SW 1271 (cell line): ENCODE measurements at places on chromosomes 5 and 9.

GRCh38 chr5:9361835-9362234 lies 184.0 kb downstream of the SEMA5A start:
- DNase-seq = peak; percentile 39

DNA sequence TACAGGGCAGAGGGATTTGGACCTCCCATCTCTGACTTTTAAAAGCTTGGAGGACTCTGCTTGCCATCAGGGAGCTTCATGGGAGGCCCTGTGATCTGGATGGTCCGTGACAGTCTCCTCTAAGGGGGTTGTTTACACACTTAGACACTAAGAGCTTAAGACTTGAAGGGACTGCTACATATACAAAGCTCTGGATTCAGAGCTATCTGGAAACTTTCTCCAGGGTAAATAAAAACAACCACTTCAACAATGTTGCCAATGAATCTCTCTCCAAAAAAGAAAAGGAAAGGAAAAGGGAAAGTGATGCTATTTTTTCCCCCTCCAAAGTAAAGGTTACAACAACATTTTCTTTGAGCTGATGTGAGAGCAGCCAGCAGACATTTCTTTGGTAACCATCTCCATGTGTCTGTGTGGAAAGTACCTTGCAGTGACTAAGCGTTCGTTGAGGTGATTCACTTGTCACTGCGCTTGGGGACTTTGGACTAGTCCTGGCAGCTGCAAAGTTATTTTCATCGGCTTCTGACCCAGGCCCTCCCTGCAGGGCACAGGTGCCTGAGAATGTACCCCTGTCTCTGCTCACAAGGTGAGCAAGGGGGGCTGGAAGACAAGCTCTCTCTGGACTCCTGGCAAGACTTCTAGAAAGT lies 262.1 kb upstream of the KLF4 start:
- peak; percentile 75 for DNase-seq

- no peak for DNase-seq
Observed at GRCh38 chr5:27854243-27854852, 816.0 kb upstream of the CDH9 start.

DNA sequence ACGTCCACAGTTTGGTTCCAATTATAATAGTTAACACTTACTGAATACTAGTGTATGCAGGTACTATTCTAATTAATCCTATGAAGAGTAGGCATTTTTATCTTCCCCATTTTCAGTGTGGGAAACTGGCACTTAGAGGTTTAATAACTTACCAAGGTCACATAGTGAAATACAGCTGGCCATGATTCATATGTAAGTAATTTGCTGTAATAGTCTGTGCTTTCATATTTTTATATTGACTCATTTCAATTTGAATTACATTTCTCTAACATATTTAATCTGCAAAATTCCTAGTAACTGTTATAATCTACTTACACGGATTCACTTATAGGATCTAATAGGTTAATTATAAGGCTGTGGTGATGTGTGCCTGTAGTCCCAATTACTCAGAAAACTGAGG lies 19.4 kb downstream of the CCNH start:
- DNase-seq = peak; percentile 92

DNA sequence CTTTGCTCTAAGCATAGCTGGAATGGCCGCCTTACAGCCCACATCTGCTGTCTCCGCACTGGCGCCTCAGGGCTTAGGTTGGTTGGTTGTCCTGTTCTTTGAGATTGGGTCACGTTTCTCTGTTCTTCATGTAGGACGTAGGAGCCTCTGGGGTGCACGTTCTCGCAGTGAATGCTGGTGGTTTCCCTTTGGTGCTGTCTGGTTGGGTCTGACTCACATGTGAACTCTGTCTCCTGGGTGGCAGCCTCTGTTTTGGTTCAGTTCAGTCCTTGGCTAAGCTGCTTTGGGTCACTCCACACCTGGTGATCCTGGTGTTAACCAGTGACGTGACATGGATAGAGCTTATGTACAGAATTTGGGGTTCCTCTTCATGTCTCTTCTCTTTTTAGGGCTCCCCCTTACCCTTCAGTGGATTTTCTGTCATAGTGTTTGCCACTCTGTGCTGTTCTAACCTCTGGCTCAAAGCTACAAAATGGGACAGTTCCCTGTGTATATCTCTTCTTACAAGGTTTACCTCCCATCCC lies 12.6 kb upstream of the LPCAT1 start:
- DNase-seq = no peak

GRCh38 chr9:127652733-127653132 lies 40.7 kb downstream of the STXBP1 start:
- no peak for DNase-seq

DNA sequence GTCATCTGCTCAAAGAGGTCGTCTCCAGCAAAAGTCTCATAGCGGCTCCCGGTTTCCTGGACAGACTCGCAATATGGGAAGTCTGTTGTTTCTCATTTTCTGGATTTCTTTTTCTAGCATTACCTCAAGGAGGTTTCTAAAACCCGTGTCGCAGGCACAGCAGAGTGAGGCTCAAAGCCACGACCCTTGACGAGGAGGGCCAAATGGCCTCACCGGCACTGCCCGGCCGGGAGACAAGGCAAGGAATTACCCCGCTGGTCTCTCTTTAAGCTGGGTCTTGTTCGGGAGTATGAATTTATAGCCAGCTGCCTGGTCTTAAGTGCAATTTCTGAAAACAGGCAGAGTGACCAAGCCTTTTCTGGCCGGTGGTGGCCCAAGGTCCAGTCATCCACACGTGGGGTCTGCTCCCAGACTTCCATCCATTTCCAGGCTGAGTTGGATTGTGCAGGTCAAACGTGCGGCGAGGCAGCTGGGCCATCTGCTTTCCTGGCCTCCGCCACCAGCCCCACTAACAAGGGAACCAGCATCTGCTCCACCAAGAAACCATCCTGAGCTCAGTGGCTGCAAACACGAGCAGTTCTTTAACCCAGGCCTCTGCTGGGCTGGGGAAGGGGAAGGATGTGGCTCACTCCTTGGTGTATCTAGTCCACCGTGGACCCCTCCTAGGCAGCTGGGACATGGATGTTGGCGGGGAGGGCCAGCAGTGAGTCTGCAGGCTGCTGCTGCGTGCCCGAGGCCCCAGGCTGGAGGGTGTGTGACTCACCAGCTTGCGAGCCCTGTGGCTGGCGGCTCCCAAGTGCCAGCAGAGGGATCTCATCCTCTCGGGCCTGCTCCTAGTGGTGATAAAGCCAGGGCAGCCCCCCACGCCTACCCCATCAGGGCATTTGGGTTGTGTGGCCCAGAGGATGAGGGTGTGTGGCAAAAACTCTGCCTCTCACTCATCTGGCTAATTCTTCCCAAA lies 55.6 kb upstream of the COL5A1 start:
- DNase-seq = no peak

- no peak for DNase-seq
Observed at GRCh38 chr9:119298076-119298853, 71.0 kb downstream of the BRINP1 start.

DNA sequence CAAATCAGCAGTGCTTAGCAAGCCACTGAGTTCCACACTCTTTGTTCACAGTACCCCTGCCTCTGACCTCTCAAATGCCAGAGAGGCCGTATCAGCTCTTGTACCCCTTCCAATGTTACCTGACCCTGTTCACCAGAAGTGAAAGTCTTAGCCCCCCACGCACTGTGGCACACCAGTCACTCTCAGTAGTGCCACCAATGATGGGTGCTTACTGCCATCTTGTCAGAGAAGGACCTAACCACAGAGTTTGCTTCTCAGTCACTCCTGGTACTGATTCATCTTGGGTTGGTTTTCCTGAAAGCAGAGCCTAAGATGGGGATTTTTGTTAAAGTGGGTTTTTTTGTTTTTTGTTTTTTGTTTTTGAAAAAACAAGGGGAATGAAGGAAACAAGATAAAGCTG lies 28.8 kb upstream of the PANK3 start:
- DNase-seq = no peak

DNA sequence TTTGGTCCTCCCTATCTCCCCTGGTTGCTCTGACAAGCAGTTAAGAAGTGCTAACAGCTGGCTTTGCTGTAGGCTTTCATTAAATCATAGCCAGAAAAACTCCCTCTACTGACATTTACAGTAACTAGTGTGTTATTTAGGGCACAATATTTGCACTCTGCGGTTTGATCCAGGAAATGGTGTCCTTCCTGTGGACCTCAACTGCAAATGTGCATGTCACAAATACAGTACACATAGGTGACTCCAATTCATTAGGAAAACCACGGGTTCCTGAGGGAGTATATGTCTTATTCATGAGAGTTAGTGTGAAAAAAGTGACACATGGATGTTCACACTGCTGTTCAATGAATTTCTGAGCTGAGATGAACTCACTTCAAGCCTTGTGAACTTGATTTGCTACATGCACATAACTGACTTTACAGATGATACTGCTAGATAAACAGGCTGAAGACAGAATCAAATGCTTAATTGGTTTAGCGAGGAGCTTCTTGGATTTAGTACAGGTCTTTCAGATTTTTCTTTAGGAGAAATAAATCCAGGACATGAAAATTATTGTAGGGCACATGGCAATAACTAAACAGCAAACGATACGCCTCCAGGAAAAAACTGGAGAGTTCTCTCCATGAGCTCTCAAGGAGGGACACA lies 281.5 kb downstream of the EFNA5 start:
- peak; percentile 98 for DNase-seq

- DNase-seq = no peak
Observed at GRCh38 chr5:74205767-74206578, 434.6 kb downstream of the ENC1 start.

DNA sequence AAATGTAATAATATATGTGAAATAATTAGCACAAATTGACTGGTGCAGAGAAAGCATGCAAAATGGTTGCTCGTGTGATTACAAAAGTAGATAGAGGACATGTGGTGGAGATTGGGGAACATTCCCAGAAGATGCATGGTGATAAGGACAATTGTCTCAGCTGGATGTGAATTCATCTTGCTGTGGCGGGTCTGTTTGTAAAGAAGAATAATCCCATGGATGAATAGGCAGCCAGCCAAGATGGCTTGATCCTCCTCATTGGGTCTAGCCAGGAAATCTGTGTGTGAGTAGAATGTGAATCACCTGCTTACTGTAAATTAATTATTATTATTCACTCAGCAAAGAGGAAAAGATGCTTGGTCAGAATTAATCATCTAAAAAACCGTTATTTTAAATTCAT lies 12.6 kb upstream of the DPYSL3 start:
- DNase-seq = no peak

DNA sequence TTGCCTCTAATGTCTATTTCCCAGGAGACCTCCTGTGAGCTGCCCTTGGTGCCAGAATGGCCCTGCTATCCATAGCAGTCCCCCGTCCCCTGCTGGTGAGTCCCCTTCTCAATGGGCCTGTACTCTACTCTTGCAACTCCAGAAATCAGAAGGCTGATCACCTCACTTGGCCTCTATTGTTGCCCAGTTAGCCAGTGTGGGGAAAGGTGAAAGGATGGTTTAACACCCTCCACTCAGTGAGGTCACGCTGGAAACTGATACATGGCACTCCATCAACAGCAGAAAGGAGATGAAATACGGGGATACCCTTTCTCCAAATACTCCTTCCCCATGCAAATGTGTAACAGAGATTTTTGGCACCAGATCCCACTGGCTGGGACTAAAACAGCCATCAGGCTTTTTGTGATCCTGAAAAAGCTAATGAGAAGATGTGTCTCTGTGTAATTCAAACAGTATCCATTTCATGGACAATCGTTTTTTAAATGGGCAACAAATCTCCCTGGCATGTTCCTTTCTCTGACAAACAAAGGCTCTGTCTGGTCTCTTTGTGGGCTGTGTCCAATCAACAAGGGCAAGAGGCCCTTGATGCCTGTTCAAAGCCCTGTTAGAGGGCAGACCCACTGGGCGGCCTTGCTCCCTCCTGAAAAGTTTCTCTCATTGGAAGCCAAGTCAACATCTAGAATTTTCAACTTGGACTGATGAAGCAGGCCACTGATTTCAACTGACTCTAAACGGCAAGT lies 343.7 kb downstream of the SPOCK1 start:
- no peak for DNase-seq

GRCh38 chr9:69279084-69279731 lies 45.8 kb upstream of the ENTREP1 start:
- no peak for DNase-seq

DNA sequence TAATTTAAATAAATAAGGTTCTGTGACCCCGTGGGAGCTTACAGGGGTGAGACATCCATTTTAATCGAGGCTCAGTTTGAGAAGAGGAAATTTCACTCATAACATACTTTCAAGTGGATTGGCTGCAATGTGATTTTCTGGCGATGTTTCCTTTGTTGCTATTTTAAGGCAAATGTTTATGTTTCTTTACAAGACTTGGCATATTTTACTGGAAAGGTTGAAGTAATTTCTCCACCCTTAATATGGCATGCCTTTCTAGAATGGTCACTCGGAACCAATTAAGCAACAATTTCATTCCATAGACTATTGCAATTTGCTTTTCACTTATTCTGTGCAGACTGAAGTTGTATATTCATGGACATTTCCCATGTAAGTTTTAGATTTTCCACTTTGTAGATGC lies 438.0 kb upstream of the WWC1 start:
- no peak for DNase-seq

GRCh38 chr5:125612181-125612721 lies 811.0 kb upstream of the GRAMD2B start:
- DNase-seq = no peak

DNA sequence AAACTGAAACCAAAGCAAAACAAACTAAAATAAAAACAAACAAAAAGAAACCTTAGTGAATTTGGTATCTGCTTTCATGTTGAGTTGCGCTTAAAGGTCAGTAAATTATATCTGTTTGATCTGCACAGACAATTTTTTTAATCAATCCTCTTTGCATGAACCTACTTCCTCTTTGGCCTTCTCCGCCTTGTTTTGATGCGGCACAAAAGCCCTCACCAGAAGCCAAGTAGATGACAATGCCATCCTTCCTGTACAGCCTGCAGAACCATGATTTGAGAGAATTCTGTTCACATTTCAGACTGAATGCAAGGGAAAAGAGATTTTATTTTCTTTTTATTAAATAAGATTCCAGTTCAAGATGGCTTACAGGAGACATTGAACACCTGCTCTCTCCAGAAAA lies 473.6 kb upstream of the FTMT start:
- no peak for DNase-seq

- peak; percentile 92 for DNase-seq
Observed at GRCh38 chr5:158382473-158382872, 523.5 kb upstream of the CLINT1 start.

DNA sequence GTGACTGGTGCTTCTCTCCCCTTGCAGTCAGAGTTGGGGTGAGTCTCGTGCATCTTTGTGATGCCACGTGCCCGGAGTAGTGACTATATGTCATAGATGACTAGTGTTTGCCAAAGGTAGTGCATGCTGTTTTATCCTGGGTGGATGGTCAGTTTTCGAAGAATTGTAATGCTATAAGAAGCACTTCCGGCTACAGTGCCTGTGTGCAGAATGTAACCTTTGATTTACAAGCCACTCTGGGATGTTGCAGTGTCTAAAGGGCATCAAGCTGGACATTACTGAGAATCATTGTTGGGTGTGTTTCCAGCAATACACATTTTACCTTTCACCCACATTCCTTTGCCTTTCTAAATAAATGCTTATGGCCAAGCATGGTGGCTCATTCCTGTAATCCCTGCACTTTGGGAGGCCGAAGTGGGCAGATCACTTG lies 16.7 kb downstream of the MVB12B start:
- DNase-seq = no peak

GRCh38 chr9:117839862-117840261 lies 135.7 kb downstream of the TLR4 start:
- DNase-seq = no peak
